ENCODE measurements at places on chromosomes 3 and 15.

DNA sequence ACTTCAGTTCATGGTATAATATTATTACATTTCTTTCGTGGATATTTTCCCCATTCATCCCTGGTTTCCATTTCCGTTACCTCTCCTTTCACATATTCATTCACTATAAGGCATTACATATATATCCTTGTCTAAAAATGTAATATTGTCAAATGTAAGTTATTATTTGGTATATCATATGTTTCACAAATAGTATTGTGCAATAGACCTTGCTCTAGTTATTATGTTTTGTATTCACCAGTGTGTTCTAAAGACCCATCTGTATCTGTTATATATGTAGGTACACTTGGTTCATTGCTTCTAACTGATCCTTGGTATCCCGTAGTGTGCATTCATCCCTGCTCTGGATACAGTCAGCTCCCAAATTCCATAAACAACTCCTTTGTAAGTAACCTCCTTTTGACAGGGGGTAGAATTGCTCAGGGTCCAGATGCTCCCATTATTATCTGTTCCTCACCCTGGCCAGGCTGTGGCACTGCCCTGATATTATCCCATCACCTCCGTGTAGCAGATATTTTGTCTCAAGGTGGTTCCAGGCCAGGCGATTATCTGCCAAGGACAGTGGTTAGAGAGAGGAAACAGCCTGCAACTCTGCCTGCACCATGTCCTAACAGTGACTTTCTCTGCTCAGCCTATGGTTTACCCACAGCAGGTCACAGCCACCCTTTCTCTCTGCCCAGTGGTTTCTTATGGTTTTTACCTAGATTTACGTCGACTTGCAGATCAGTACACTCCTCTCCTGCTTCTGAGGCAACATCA is 29.2 kb downstream of the PAQR9 start:
- no peak for DNase-seq

GRCh38 chr3:48456456-48456855 is 9.9 kb downstream of the ATRIP start:
- no peak for DNase-seq

DNA sequence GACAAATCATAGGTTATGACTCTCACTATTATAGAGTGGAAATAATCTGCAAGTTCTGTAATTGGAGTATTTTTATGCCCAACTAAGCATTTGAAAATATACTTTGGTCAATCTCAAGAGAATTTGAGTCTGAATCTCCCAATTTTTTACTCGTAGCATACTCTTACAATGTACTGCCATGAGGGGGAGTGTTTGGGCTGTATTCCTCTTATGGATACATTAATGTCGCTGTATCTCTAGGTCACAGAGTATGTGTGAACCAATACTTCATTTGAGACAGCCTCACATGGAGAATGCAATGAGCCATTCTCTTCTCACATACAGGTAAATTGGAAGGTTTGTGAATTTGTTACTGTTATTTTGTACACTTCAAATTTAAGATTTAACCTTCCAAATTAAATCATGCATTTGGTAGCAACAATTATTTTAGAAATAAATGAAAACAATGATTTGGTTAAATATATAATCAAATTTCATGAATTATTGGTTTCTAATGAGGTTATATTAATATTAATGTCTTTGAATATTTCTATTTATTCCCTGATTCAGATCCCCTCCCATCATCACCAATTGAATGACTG is 5.5 kb upstream of the CD200 start:
- peak; percentile 66 for DNase-seq

DNA sequence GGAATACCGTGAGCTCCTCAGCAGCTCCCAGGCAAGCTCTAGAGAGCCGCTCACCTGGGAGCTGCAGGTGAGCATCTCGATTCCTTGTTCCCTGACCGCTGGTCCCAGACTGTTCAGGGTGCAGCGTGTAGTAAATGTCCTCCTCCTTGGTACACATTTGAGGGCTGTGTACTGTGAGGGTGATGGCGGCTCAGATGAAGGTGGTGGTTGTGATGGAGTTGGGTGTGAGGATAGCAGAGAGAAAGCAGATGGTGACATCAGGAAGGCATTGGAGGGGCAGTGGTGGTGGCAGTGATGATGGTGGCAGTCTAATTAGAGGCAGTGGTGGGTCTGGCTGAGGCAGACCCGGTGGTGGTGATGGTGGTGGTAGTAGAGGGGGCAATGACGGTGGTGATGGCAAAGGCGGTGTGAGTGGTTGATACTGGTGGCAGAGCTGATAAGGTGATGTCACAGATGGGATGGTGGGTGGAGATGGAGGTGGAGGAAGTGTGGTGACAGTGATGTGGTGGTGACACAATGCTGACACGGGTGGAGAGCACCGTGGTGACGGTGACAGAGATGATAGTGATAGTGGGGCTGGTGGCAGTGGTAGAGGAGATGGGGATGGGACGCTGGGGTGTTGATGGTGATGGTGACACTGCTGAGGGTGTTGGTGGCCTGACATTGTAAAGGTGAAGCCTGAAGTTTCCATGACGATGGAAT is at the start of gene DNAJB8:
TSS of gene DNAJB8 (minus strand) at position 51 of the 702 bp plus-strand sequence. CDS start 3,645 bp downstream, outside the sequence.
- no peak for DNase-seq

DNA sequence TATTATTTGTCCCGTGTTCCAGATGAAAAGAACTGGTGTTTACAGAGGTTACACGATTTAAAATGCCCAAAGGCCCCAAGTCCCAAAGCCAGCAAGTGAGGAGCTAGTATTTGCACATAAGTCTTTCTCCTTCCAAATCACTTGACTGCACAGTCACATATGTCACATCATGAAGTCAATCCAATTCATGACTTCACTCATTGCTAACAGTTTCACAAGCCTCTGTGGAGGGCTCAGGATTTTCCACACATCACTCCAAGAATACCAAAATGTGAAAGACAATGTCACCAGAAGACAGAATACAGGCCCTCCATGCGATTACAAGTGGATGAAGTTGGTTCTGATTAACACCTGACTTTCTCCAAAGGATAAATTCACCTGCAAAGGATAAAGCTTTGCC is 283.1 kb upstream of the UBE2E2 start:
- no peak for DNase-seq

GRCh38 chr3:167051421-167051820 is 328.7 kb downstream of the ZBBX start:
- DNase-seq, result no peak

- no peak for DNase-seq
Measured at GRCh38 chr3:44058022-44058867, 183.4 kb upstream of the TOPAZ1 start.

- DNase-seq, result no peak
Measured at GRCh38 chr15:51202783-51203182, 108.1 kb upstream of the TNFAIP8L3 start.

GRCh38 chr3:116811754-116812153 is 102.2 kb downstream of the TUSC7 start:
- DNase-seq, result no peak

- no peak for DNase-seq
Measured at GRCh38 chr3:38646630-38647029, 2.9 kb downstream of the SCN5A start.

DNA sequence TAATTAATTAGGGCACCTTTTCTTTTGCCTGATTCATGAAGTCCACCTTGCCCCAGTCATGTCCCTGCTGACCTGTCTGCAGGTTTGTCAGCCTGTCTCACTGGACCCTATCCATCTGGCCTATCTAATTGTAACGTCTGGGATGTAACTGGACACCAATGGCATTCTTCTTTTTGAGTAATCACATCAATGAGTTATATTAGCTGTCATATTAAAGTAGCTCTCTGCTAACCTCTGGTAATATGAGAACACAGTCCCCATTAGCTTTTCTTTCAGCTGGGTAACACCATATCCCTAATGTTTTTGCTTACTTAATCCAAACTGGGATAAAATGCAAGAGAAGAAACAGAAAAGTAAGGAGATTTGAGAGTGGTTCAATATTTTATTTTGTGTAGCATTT is 166.2 kb upstream of the VEPH1 start:
- DNase-seq, result no peak

DNA sequence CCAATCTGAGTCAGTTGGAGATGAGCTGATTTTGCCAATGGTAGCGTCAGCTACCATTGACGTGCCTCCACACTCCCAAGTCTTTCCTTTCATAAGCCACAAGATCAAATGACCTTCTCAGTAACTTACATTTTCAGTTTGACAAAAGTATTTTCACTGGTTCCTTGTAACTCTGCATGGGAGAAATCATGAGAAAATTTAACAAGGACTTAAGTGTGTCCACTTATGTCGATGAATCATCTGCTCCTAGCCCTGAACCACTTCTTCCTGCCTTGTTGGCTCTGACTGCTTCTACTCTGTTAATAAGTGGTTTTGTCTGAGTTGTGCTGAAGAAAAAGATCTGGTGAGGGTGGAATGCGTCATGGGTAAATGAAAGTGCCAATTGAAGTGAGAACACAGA is 101.2 kb downstream of the NFKBIZ start:
- DNase-seq, result no peak

- DNase-seq, result no peak
Measured at GRCh38 chr3:90016555-90016954, 909.1 kb downstream of the EPHA3 start.

- DNase-seq, result no peak
Measured at GRCh38 chr3:128427175-128427857, 39.4 kb downstream of the DNAJB8 start.

DNA sequence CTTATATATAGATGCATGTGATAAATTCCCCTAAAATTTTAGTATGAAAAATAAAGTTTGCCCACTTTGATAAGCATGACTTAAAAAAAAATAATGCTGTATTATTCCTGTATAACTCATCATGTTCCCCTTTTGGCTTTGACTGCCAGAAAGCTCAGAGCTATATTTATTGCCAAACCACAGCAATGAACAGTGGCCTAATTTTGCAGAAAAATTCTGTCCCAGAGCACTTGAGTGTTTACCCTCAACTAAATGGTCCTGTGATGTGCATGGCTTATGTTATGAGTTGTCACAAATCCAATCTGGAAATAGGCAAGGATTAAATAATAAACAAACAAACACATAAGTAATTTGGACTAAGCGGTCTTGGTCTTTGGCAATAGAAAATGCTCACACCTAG is 276.7 kb downstream of the SLC9A9 start:
- no peak for DNase-seq

DNA sequence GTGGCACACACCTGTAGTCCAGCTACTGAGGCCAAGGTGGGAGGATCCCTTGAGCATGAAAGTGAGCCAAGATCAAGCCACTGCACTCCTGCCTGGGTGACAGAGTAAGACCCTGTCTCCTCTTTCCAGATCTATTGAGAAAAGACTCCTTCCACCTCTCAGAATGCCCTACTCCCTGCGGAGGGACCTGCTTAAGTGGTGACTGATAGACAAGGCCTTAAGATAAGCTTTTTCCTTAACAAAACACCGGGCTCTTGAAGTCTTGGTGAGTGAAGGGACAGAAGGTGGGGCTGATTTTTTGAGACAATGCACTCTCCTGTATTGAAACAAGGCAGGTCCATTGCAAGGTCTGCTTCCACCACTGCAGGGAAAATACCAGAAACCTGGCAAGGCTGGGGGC is 338.4 kb upstream of the FRG2C start:
- no peak for DNase-seq

DNA sequence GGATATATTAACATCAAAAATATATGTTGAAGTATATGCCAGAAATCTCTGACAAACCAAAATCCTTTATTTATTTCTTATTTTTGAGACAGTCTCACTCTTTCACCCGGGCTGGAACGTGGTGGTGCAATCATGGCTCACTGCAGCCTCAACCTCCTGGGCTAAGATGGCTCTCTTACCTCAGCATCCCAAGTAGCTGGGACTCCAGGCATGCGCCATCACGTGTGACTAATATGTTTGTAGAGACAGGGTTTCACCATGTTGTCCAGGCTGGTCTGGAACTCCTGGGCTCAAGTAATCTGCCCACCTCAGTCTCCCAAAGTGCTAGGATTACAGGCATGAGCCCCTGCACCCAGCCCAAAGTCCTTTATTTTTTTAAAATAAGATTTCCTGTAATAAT is 11.9 kb downstream of the FAIM start:
- no peak for DNase-seq

DNA sequence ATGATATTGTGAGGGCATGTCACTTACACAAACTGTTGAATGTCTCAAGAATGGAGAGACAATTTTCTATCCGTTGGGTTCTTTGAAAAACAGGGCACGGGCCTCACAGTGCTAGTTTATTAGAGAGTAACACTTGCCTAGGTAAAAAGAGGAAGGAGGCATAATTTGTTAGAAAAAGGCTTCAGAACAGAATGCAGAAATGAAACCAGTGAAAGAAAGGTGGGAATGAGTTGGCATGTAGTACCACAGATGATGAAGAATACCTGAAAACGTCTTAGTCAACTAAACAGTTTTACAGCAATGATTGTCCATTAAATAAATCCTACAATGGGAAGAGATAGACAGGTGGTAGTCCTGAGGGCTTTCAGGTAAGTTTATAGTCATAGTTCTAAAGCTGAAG is 1399.7 kb upstream of the CADM2 start:
- no peak for DNase-seq

DNA sequence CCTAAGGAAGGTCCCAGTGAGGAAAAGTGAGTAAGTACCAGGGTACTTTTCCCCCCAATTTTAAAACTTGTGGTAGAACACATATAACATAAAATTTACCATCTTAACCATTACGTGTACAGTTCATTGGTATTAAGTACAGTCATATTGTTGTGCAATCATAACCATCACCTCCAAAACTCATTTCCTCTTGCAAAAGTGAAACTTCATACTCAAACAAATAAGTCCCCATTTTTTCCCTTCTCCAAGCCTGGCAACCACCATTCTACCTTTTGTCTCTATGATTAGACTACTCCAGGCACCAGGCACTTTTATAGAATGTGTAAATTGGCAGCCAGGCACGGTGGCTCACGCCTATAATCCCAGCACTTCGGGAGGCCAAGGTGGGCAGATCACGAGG is 12.2 kb downstream of the PRC1 start:
- no peak for DNase-seq

- no peak for DNase-seq
Measured at GRCh38 chr3:430186-430585, 233.6 kb downstream of the CHL1 start.

GRCh38 chr3:43999728-44000319 is 241.9 kb upstream of the TOPAZ1 start:
- no peak for DNase-seq

DNA sequence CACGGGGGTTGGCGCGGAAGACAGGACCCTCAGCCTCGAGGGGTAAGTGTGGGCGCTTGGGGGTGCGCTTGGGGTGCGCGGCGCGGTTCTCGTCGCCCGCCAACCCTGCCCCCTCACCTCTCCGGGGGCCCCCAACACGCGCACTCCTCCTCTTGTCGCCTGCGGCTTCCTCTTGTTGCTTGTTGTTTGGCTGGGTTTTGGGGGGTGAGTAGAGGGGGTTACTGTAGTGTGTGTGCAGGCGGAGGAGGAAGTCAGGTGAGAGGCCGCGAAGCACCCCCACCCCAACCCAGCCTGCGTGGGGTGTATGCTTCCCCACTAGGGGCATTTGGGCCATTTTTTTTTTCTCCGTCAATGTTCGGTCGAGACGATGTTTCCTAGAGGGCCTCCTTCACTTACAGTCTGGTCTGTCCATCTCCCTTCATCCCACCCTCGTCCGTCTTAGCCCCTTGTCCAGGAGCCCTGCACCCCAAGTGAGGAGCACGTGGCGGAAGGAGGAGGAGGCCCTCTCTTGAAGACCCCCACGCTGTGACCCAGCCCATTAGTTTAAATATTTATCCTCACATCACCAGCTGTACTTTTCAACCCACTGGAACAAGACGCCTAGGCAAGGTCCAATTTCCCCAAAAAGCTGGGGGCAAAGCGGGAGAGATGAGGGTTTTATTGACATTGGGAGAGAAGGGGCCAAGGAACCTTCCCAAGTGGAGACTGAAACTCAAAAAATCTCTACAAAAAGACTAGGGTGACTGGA is 20.4 kb upstream of the SATB1 start:
- no peak for DNase-seq

GRCh38 chr3:188752850-188753249 is 418.9 kb upstream of the TPRG1 start:
- no peak for DNase-seq
